Mesothelial cell of epicardium (in vitro differentiated cells): ENCODE measurements at places on chromosomes 6 and 20. TPM values are rescaled to one million over a fixed set of nuclear protein-coding genes. Genes with fewer than 3 reads are reported as not detected.

Gene GUCA1A
- total RNA-seq, result 0.91 to 1.3 TPM (median 0.92 TPM) in 3 replicates

GRCh38 chr20:10954137-10954840 lies 280.5 kb upstream of the JAG1 start:
- H3K36me3 ChIP-seq, result no peaks in the 10 kb centered on the region
- no peak overlapping the region for H3K27ac ChIP-seq
- peaks cover 4% of the 10 kb centered on the region for H3K4me1 ChIP-seq
- no peaks in the 10 kb centered on the region for H3K27me3 ChIP-seq

Gene DEFB128
- total RNA-seq, result not detected in 3 replicates

DNA sequence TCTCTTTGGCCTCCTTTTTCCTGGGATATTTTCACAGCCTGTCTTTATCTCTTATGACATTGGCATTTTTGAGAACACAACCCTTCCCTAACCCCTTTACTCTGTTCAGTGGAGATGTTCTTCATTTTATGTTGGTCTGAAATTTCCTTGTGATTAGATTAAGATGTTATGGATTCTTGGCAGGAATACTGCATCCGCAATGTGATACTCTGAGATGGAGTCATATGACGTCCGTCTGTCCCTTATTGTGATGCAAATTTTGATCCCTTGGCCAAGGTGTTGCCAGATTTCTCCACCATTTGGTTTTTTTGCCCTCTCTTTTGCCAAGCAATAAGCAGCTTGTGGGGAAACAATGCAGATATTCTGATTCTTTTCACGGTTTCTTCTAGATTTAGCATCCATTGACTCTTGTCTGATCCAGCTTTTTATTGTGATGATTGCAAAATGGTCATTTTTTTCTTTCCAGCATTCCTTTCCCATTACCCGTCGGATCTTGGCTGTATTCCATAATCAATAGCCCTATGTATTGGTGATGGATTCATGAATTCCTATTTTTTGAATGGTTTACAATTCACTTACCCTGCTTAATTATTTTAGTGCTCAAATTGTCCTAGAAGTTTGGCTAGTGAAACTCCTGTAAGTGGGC lies 85.1 kb downstream of the NCOA3 start:
- peak overlapping the region; percentile 71 for H3K27ac ChIP-seq
- H3K36me3 ChIP-seq, result peaks cover 14% of the 10 kb centered on the region
- no peak for DNase-seq
- peaks cover 25% of the 10 kb centered on the region for H3K4me1 ChIP-seq
- H3K4me3 ChIP-seq, result no peak overlapping the region
- no peaks in the 10 kb centered on the region for H3K27me3 ChIP-seq

- DNase-seq, result peak; percentile 66
- H3K27me3 ChIP-seq, result peaks cover 67% of the 10 kb centered on the region
- no peak within 1 kb of the TSS for H3K27ac ChIP-seq
- no peaks in the 10 kb centered on the region for H3K36me3 ChIP-seq
- H3K4me1 ChIP-seq, result peaks cover 11% of the 10 kb centered on the region
These were observed at the start of gene RGS17 for GRCh38 chr6:153131037-153131981. TSS of gene RGS17 (minus strand) at chr6:153131282. CDS start at chr6:153044018, 87,264 bp downstream.

DNA sequence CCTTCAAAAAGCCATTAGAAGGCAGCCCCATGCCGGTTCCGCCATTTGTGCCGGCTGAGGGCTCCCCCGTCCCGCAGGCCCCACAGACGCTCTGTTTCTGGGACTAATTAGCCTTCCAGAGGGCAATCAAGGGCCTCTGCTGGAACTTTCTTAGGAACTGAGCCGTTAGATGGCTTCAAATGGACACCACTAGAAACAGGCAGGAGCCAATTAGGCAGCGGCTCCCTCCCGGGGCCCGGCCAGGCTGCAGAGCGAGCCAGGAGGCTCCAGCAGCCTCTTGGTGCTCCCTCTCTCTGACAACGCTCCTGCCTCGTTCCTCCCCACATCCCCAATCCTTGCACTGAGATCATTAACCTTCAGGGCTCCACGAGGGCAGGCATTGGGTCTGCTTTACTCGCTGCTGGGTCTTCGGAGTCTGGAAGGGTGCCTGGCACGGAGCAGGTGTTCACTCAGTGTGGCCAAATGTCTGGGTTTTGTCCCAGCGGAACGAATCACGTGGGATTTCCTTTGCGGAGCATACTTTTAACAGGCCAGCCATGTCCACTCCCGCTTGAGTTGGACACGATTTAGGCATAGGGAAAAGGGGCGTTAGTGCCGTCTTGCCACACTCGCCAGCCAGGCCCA lies 98.3 kb downstream of the TMEM242 start:
- DNase-seq, result no peak
- no peak overlapping the region for H3K27ac ChIP-seq
- H3K4me3 ChIP-seq, result no peak overlapping the region
- no peaks in the 10 kb centered on the region for H3K36me3 ChIP-seq
- peaks cover 42% of the 10 kb centered on the region for H3K4me1 ChIP-seq

DNA sequence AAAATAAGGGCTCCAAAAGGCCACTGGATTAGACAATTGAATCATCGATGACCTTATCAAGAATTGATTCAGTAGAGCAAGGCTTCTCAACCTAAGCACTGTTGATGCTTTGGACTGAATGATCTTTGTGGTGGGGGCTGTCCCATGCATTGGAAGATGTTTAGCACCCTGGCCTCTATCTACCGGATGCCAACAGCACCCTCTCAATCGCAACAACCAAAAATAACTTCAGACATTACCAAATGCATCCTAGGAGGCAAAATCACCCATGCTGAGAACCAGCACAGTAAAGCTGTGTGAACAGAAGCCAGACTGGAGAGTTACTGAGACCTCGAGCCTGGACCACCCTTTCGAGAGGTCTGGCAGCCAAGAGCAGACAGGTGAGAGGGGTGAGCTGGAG lies 67.5 kb downstream of the TBC1D7 start:
- DNase-seq, result no peak
- H3K4me1 ChIP-seq, result no peaks in the 10 kb centered on the region
- no peaks in the 10 kb centered on the region for H3K36me3 ChIP-seq

DNA sequence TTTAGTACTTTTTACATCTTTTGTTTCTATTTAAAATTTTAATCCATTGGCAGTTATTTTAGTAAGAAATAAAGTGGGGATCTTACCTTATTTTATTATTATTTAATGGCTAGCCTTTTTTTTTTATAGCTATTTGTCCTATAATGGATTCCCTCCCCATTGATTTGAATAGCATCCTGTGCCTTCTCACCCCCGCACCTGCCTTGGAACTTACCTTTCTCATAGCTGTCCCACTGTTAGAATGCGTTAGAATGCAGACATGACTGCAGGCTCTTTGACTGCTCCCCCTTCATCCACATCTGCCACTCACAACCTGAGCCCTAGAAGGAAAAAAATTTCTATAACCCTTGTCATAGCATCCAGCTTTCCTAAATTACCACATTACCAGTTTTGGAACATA lies 9.1 kb downstream of the PKIB start:
- no peak for DNase-seq
- H3K4me3 ChIP-seq, result no peak overlapping the region
- H3K27me3 ChIP-seq, result peaks cover 3% of the 10 kb centered on the region
- H3K4me1 ChIP-seq, result peaks cover 48% of the 10 kb centered on the region

Gene SLC17A2
- total RNA-seq, result not detected in 3 replicates

Gene HLA-DPB1
- 12.0 to 12.7 TPM (median 12.0 TPM) in 3 replicates for total RNA-seq

DNA sequence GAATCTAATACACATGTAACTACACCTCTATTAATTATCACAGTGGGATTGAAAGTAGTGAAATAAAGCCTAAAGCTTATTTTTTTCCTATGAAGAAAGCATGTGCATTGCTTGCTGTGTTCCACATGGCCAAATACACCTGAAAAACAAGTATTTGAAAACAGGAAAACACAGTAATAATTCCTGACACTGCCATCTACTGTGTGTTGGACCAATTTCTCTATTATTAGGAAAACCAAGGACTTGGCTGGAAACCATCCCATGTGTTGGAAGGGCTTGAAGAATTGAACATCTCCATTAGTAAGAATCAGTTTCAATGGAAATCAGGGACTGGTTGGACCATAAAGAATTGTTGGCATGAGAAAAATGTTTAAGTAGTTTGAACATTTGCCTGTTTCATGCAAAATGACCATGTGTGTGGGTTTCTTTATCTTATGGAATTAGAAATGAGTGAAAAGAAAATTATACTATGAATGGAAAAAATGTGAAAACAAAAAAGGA lies 124.1 kb downstream of the PHF3 start:
- DNase-seq, result no peak
- no peak overlapping the region for H3K4me3 ChIP-seq
- H3K27me3 ChIP-seq, result peaks cover 11% of the 10 kb centered on the region
- H3K36me3 ChIP-seq, result peaks cover 1% of the 10 kb centered on the region

Gene FAM217A
- total RNA-seq, result not detected in 3 replicates

Gene PDYN
- not detected in 3 replicates for total RNA-seq

- no peak overlapping the region for H3K27ac ChIP-seq
- H3K4me3 ChIP-seq, result no peak overlapping the region
- no peaks in the 10 kb centered on the region for H3K27me3 ChIP-seq
- H3K36me3 ChIP-seq, result no peaks in the 10 kb centered on the region
- DNase-seq, result no peak
These were observed 599.8 kb downstream of the COL12A1 start for GRCh38 chr6:74605922-74606581.

- no peaks in the 10 kb centered on the region for H3K4me1 ChIP-seq
- no peak overlapping the region for H3K4me3 ChIP-seq
- no peak for DNase-seq
These were observed 41.7 kb upstream of the AIG1 start for GRCh38 chr6:143018955-143019354.

DNA sequence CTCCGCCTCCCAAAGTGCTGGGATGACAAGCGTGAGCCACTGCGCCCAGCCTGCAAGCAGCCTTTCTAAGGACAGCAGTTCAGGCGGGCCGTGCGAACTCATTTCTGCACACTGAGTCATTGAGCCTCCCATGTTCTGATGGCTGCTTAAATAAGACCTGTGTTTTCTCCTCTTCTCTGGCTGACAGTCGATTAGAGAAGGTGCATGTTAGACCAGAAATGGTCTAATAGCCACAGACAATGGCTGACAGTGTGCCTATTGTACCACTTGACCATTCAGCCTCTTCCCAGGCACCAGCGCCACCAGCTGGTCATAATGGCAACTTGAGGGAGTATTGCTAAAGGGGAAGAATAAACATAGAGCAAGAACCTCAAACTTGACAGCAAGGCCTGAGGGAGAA lies 6.2 kb downstream of the CST11 start:
- no peaks in the 10 kb centered on the region for H3K36me3 ChIP-seq
- no peak for DNase-seq
- H3K4me1 ChIP-seq, result no peaks in the 10 kb centered on the region
- H3K27me3 ChIP-seq, result peaks cover 13% of the 10 kb centered on the region
- H3K27ac ChIP-seq, result no peak overlapping the region

DNA sequence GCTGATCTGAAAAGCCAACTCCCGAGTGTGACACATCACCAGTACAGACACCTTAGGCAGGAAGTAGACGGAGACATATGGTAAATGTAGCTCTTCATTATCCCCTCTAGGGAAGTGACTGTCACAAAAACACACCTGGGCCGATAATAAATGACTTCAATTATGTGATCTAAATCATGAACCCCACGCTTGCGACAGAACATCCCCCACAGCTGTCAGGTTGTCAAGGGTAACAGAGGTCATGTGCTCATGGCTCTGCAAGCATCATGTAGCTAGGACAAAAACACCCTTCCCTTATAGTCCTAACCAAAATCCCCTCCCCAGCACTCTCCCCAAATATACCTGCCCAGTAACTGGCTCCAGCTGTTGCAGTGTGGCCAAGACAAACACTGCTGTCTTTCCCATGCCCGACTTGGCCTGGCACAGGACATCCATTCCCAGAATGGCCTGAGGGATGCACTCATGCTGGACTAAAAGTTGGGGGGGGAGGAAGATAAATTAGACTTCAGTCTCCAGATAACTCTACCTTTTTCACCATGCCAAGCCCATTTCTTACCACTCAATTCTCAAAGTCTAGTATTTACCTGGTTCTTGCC lies 2.9 kb downstream of the DDX39B start:
- peak overlapping the region; percentile 99 for H3K4me3 ChIP-seq
- H3K4me1 ChIP-seq, result peaks cover 41% of the 10 kb centered on the region
- no peak for DNase-seq
- H3K27ac ChIP-seq, result peak overlapping the region; percentile 64

Gene CLPSL2
- not detected in 3 replicates for total RNA-seq

- no peaks in the 10 kb centered on the region for H3K4me1 ChIP-seq
- no peaks in the 10 kb centered on the region for H3K36me3 ChIP-seq
- H3K4me3 ChIP-seq, result no peak overlapping the region
- DNase-seq, result no peak
These were observed 7.8 kb downstream of the TRIM40 start for GRCh38 chr6:30143780-30144179.

GRCh38 chr6:48233063-48233462 lies 122.1 kb upstream of the PTCHD4 start:
- H3K4me1 ChIP-seq, result peaks cover 2% of the 10 kb centered on the region
- DNase-seq, result no peak
- peaks cover 10% of the 10 kb centered on the region for H3K36me3 ChIP-seq
- no peak overlapping the region for H3K4me3 ChIP-seq

Gene DUSP15
- total RNA-seq, result 8.4 to 10.4 TPM (median 8.5 TPM) in 3 replicates

DNA sequence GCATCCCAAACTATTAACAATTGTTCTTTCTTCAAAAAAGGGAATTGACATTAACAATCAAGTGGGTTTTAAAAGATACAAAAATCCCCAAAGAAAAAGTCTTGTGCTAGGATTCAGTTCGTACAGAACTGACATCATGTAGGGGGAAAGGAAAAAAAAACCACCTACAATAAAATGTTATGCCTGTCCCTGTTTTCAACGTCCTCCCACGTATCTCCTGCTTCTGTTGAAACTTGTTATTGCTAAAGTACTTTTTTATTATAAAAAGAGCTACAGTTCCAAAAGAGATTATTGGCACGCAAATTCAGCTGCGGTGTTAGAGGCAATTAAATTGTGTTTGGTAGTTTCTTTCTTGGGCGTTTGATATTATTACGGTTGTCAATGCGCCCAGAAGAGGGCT lies 102.8 kb upstream of the PHACTR1 start:
- H3K36me3 ChIP-seq, result no peaks in the 10 kb centered on the region
- H3K4me1 ChIP-seq, result peaks cover under 1% of the 10 kb centered on the region
- H3K27me3 ChIP-seq, result no peaks in the 10 kb centered on the region

GRCh38 chr20:3470208-3470626 lies 601 bp upstream of the ATRN start:
- no peak for DNase-seq
- no peaks in the 10 kb centered on the region for H3K36me3 ChIP-seq
- peak overlapping the region; percentile 74 for H3K27ac ChIP-seq

GRCh38 chr6:170038251-170038650 lies 252.6 kb downstream of the DLL1 start:
- DNase-seq, result no peak
- no peak overlapping the region for H3K4me3 ChIP-seq
- no peaks in the 10 kb centered on the region for H3K36me3 ChIP-seq
- H3K4me1 ChIP-seq, result no peaks in the 10 kb centered on the region
- peaks cover 2% of the 10 kb centered on the region for H3K27me3 ChIP-seq

Gene DSP
- 163 to 172 TPM (median 171 TPM) in 3 replicates for total RNA-seq
